H1 (cell line): ENCODE measurements at places on chromosomes 11 and 22.

DNA sequence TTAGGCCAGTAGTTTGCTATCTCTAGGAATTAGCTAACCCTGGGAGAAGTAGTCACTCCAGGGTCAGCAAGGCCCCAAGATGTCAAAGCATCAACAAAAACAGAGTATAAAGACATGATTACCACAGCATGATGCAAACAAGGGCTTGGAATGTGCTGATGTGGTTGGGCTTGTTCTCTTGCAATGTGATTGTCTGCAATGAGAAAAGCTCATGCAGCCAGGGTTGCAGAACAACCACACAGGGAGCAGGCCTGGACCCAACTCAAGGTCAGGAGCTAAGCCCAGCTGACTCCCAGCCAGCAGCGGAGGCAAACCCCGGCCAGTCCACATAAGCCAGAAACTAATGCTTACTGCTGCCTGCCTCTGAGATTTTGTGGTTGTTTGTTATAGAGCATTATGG lies 132.4 kb upstream of the ZC3H12C start:
- H3K27ac ChIP-seq = no peak overlapping the region
- no peaks in the 10 kb centered on the region for H3K36me3 ChIP-seq
- H3K27me3 ChIP-seq = no peaks in the 10 kb centered on the region
- no peak for DNase-seq
- no peaks in the 10 kb centered on the region; the same call in 1 of the 2 replicates for H3K4me1 ChIP-seq
- H3K4me3 ChIP-seq = no peak overlapping the region

DNA sequence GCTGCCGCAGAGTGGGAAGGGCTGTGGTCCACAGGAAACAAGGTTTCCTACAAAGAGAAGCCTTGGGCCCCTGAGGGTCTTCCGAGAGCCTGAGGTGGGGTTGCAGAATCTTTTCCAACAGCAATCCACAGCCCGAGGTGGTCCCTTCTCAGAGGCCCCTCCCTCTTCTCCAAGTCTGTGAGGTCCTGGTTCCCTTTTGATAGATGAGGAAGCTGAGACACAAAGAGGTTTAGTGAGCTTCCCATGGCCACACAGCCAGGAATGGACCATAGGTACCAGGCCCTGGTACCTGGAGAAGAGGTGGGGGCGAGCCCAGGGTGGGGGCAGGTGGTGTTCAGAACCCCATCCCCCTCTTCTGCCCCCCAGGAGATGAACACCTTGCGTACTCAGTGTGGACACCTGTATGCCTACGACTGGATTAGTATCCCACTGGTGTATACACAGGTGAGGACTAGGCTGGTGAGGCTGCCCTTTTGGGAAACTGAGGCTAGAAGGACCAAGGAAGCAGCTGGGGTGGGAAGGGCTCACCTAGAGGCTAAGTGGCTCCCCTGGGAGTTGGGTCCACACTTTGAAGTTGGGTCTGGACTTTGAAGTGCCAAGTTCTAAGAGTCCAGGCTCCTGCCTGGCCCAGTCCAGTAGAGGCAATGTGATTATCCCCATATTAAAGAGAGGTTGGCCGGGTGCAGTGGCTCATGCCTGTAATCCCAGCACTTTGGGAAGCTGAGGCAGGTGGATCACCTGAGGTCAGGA lies 7.0 kb downstream of the BEST1 start:
- peaks cover 4% of the 10 kb centered on the region for H3K27me3 ChIP-seq
- no peak overlapping the region for H3K4me3 ChIP-seq
- no peak overlapping the region for H3K27ac ChIP-seq
- no peaks in the 10 kb centered on the region for H3K4me1 ChIP-seq
- H3K36me3 ChIP-seq = no peaks in the 10 kb centered on the region

DNA sequence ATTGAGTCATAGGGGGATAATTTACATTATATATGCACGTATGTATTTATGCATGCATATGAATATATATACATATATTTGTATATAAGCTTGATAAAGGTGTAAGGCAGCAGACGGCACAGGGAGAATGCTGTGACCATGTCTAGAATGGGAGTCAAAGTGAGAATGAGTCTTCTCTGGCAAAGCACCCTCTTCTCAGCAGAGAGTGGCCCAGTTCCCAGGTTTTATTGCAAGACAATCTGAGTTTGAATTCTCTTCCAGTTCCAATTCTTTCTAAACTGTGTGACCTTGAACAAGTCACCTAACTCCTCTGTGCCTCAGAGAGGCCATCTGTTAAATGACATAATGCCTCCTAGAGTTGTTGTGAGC lies 13.8 kb downstream of the EHF start:
- H3K27me3 ChIP-seq = no peaks in the 10 kb centered on the region
- H3K36me3 ChIP-seq = no peaks in the 10 kb centered on the region
- peaks cover 2% of the 10 kb centered on the region for H3K4me1 ChIP-seq
- H3K4me3 ChIP-seq = no peak overlapping the region
- no peak for DNase-seq

GRCh38 chr11:113105592-113105991 lies 144.4 kb downstream of the NCAM1 start:
- H3K4me1 ChIP-seq = no peaks in the 10 kb centered on the region
- no peak for DNase-seq
- no peak overlapping the region for H3K4me3 ChIP-seq

DNA sequence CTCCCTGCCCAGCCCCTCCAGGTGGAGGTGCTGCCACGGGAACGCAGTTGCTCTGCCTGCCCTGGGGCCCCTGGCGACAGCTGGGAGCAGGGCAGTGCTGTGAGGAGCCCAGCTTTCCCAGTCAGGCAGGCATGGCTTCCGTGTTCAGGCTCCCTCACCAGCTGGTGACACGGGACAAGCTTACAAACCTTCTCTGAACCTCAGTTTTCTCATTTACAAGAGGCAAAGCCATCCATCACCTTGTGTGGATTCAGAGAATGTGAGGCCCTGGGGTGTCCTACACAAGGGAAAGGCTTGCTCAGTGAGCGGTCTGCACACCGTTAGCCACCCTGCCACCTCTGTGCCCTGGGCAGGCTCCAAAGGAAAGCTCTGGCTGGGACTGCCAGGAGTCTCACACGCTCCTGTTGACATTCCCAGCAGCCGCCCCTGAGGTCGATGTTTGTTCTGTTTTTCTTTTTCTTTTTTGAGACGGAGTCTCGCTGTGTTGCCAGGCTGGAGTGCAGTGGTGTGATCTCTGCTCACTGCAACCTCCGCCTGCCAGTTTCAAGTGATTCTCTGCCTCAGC lies 23.5 kb downstream of the SUN2 start:
- peaks cover 43% of the 10 kb centered on the region for H3K36me3 ChIP-seq
- H3K4me1 ChIP-seq = no peaks in the 10 kb centered on the region
- no peaks in the 10 kb centered on the region for H3K27me3 ChIP-seq
- no peak for DNase-seq
- H3K27ac ChIP-seq = no peak overlapping the region

GRCh38 chr22:23240639-23241389 lies 60.5 kb downstream of the BCR start:
- H3K27ac ChIP-seq = peak overlapping the region; percentile 85
- no peak overlapping the region for H3K4me3 ChIP-seq
- no peaks in the 10 kb centered on the region for H3K27me3 ChIP-seq
- peaks cover 63% of the 10 kb centered on the region for H3K4me1 ChIP-seq
- no peaks in the 10 kb centered on the region for H3K36me3 ChIP-seq
- DNase-seq = no peak

DNA sequence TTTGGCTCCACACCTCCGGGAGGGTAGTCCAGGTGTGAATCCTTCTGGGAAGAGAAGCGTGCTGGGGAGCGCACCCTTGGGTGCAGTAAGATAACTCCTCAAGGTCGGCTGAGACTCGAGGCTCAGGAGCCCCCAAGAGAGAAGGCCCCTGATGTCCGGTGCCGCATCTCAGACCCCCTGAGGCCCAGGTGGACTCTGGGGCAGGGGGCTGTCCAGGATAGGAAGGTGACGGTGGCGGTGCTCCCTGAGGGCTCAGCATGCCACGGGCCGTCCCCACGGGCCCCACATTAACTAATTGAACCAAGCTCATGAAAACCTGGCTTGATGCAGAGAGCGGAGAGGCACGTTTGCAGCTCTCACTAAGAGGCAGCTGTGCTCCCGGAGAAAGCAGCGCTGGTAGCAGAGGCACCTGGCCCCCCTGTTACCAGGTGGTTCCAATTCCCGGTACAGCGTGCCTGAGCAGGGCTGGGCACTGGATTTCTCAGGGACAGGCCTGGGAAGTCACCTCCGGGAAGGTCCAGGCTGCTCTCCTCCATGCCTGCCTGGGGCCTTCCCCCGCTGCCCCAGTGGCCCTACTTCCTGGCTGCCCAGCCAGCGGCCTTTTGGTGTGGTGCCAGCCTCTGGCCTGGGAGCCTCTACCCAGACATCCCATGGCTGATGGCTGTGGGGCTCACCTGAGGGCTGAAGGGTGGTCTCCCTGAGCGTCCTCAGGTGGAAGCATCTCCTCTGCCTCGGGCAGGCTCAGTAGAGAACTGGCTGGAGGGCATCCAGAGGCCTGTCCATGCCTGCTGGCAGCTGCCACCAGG lies 1.1 kb downstream of the KCNQ1 start:
- H3K36me3 ChIP-seq = no peaks in the 10 kb centered on the region
- DNase-seq = no peak
- no peak overlapping the region for H3K27ac ChIP-seq

GRCh38 chr22:36900225-36900624 lies 13.2 kb upstream of the CSF2RB start:
- no peak overlapping the region for H3K4me3 ChIP-seq
- 0 out of 2 replicates have a peak, but pooled peaks cover 3% of the 10 kb centered on the region for H3K27me3 ChIP-seq
- no peaks in the 10 kb centered on the region for H3K36me3 ChIP-seq
- peaks cover 11% of the 10 kb centered on the region for H3K4me1 ChIP-seq
- H3K27ac ChIP-seq = peak overlapping the region; percentile 47; the same call in 1 of the 2 replicates

DNA sequence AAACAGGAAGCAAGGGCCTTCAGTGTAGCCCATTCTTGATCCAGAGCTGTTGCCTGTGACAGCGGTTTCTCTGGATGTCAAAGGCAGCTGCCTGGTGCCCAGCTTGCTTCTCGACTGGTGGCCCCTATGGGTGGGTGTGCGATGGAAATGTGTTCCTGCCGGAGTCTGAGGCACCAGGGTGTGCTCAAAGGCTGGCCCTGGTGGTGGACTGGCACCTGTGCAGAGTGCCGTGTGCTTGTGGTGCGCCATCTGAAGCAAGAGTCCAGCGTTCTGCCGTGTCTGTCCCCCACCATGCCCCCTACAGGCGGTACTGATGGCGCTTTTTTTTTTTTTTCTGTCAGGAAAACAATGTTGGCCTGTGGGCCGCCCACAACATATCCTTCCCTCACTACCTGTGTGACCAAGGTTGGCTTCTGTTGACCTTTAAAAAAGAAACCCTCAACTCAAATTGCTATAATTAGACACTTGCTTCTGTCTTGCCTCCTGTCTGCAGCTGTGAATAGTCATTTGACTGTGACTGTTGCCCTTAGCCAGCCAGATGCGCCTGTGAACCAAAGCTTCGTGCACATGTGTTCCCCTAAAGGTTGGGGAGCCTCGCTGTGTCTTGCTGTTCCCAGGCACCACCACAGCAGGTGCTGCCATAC lies 4.7 kb upstream of the RANBP1 start:
- peaks cover 44% of the 10 kb centered on the region for H3K36me3 ChIP-seq
- H3K27me3 ChIP-seq = no peaks in the 10 kb centered on the region

DNA sequence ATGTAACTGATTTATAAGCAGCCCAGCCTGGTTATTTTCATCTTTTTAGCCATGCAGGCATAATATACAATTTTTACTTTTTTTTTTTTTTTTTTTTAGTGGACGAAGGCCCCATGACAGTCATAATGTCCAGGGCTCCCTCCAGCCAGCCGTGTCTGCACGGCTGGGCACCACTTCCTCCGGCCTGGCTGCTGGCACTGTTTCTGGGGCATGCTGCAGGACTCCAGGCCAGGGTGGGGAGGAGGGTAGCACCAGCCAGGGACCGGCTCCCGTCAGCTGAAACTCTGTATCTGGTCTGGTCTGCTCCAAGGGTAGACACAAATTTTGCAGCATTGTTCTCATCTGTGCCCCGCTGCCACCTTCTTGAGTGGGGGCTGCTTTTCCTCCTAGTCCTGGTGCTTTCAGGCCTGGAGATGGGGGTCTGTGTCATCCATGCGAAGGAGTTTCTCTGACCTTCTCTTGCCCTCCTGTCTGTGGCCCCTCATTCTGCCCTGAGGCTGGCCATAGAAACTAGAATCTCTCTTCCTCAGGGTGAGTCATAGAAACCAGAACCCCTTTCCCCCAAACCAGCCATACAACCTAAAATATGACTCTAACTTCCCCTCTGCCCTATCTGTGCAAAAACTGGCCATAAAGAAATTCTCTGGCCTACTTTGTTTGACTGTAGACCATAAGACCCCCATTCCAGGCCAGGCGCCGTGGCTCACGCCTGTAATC lies 9.2 kb upstream of the RRP7A start:
- no peaks in the 10 kb centered on the region for H3K4me1 ChIP-seq
- DNase-seq = no peak
- no peaks in the 10 kb centered on the region for H3K27me3 ChIP-seq
- no peaks in the 10 kb centered on the region for H3K36me3 ChIP-seq
- no peak overlapping the region for H3K4me3 ChIP-seq

DNA sequence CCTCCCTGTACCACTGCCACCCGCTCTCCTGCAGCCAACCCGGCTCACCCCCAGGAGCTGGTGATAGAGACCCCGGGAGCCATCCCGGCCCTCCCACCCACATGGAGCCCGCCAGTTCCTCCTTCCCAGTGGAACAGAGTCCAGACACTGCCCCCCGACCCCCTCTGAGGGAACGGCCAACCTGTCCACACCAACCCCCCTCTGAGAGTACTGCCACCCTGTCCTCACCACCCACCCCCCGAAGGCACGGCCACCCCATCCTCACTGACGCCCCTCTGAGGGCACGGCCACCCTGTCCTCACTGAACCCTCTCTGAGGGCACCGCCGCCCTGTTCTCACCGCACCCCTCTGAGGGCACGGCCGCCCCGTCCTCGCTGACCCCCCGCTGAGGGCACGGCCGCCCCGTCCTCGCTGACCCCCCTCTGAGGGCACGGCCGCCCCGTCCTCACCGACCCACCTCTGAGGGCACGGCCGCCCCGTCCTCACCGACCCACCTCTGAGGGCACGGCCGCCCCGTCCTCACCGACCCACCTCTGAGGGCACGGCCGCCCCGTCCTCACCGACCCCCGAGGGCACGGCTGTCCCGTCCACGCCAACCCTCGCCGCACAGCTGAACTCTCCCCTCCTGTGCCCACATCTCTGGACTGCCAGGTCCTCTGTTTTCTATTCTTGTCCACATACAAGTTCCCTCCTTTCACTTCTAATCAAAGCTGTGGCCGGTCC lies 18.0 kb downstream of the TOLLIP start:
- peaks cover 7% of the 10 kb centered on the region for H3K36me3 ChIP-seq
- H3K4me3 ChIP-seq = no peak overlapping the region
- no peak overlapping the region for H3K27ac ChIP-seq
- H3K27me3 ChIP-seq = no peaks in the 10 kb centered on the region

DNA sequence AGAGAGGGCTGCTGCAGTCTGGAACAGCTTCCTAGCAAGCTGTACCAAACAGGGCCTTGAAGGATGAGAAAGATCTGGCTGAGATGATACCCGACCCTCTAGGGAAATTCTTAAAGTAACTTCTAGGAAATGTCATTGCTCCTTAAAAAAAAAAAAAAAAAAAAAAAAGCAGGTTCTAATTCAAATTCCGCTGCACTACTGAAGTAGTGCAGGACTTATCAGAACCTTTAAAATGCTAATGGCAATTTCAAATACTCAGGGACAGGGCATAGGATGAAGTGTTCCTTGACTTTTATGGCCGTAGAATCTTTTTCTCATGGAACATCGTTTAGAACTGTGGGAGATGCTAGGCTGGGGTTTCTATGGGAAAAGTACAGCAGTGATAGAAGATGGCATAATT lies 13.1 kb downstream of the MIAT start:
- DNase-seq = no peak
- H3K4me1 ChIP-seq = peaks cover 16% of the 10 kb centered on the region
- H3K4me3 ChIP-seq = no peak overlapping the region
- H3K36me3 ChIP-seq = peaks cover 31% of the 10 kb centered on the region

GRCh38 chr11:72807021-72807693 lies 7.1 kb upstream of the ATG16L2 start:
- H3K27me3 ChIP-seq = no peaks in the 10 kb centered on the region
- DNase-seq = no peak
- no peak overlapping the region for H3K4me3 ChIP-seq
- no peaks in the 10 kb centered on the region for H3K4me1 ChIP-seq
